ENCODE measurements at places on chromosomes 16 and 17.

GRCh38 chr17:4786106-4786511 lies at the start of gene VMO1:
VMO1 (minus strand) TSS chr17:4786364; CDS start chr17:4786352, 12 bp downstream.
- no peak for DNase-seq

- DNase-seq = no peak
Measured at GRCh38 chr17:43015579-43015978, 6.6 kb downstream of the VAT1 start.

DNA sequence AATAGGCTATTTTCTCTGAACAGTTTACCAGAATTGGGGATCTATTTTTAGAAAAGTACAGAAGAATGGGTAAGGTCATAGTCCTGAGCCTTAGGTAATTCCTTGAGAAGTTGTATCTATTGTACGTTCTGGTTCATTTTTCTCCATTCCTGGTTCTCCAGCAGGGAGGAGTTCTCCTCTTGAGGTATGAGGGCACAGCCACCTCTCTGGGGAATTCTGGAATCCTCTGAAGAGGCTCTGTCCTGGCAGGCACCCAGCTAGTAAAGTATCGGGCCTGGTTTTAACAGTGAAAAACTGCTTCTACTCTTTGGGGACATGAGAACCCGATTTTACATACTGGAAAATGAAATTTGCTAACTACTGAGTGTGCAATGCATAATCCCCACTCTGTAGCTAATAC lies 19.6 kb upstream of the PMFBP1 start:
- DNase-seq = peak; percentile 90

DNA sequence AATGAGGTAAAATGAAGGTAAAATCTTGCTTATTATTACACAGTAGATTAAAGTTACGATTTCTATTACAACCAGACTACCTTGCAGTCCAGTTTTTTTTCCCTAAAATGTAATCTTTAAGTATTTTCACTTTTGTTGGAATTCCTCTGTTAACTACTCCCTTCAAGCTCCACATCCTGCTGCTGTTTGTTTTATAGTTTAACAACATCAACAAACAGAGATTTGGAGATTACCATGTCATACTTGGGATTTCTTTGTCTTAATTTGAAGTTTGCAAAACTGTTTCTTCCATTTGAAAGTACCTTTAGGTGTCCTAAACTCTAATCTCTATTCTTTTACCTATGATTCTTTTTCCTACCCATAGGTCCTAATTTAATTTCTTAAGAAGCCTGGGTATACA lies 83.3 kb downstream of the ABHD15 start:
- no peak for DNase-seq

DNA sequence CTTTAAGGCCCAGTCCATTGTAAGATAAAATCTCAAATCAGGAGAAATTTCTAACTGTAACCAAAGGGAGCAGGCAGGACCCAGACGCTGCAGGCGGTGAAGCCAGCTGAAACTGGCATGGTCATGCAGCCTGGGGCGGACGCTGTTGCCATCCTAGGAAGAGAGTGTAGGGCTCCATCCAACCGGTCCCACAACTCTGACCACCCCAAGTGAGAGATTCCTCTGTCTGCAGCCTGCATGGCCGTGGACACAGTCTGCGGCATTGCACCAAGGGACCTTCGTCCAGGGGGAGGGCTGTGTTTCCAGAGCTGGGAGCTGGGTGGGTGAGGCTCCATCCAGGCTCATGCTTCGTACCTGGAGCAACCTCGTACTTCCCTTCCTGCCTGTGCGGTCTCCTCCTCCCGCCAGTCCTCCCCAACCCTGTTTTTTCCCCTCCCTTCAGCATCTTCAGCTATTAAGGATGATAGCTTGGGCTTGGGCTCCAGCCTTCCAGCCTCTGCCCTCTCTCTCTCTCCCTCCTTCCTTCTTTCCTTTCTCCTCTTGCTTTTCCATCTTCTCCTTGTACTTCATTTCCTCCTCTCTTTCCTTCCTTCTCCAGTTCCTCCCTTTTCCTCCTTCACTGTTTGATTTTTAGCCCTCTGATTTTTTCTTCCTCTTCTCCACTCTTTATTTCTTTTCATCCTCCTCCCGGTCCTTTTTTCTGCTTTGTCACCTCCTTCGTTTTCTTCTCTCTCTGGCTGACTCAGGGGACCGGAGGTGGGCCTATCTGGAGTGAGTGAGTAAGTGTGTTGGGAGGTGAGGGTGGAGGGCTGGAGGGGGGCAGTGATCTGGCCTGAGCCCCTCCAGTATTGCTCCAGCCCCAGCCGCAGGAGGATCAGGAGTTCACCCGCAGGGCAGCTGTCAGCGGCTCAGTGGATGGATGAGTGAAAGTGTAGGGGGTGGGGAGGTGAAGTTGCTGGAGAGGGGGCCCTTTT lies 17.0 kb upstream of the LHX1 start:
- DNase-seq = no peak

GRCh38 chr17:51119415-51120356 lies 982 bp downstream of the SPAG9 start:
- DNase-seq = peak; percentile 43

GRCh38 chr17:13485327-13485726 lies 116.4 kb downstream of the HS3ST3A1 start:
- DNase-seq = no peak

GRCh38 chr17:30477774-30478115 lies 537 bp downstream of the GOSR1 start:
- DNase-seq = no peak

DNA sequence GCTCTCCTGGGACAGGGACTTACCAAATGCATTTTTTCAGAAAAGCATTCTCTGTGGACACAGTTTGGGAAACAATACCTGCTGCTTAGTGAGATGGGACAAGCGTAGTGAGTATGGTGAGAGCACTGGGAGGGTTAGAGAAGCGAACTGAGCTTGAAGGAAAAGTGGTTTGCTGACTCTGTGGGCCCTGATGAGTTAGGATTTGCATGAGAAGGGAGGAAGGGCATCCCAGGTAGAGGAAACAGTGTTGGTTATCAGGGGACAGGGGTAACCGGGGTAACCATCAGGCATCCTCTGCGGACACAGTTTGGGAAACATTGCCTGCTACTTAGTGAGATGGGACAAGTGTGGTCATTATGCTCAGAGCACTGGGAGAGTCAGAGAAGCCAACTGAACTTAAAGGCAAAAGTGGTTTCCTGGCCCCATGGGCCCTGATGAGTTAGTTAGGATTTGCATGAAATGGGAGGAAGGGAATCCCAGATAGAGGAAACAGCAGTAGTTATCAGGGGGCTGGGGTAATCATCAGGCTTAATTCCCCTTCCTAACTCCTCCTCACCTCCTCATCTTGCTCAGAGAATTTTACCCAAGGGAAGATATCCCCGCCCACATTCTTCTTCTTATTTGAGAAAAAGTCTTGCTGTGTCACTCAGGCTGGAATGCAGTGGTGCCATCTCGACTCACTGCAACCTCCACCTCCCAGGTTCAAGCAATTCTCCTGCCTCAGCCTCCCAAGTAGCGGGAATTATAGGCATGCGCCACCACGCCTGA lies 319.3 kb downstream of the RBFOX1 start:
- no peak for DNase-seq

GRCh38 chr17:63274146-63274545 lies 172.0 kb downstream of the CYB561 start:
- DNase-seq = no peak

DNA sequence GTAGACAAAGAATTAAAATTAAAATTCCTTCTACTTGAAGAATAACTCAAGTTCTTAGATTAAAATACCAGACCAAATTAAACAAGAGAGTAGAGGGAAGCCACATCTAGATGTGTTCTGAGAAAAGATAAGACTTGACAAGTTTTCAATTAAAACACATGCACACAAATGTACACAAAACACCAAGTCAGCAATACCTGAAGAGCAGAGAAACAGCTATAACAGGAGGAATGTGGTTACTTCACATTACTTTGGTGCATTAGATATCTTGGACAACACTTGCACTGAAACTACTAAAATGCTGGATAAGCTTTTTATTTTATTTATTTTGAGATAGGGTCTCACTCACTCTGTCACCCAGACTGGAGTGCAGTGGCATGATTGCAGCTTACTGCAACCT lies 113.9 kb downstream of the MAP2K4 start:
- no peak for DNase-seq
